ENCODE measurements at places on chromosomes 3 and 15. TPM values are rescaled to one million over a fixed set of nuclear protein-coding genes. Genes with fewer than 3 reads are reported as not detected.

- DNase-seq = no peak
Observed at GRCh38 chr3:127729556-127730056, 56.9 kb downstream of the ABTB1 start.

- no peak for DNase-seq
Observed at GRCh38 chr3:102570511-102570910, 135.7 kb downstream of the ZPLD1 start.

SUCNR1 gene
- total RNA-seq = not detected

GRCh38 chr3:122903171-122903570 lies 108.3 kb downstream of the SLC49A4 start:
- DNase-seq = no peak

GRCh38 chr15:22258398-22259150 lies 178.2 kb downstream of the OR4M2 start:
- DNase-seq = no peak

DNA sequence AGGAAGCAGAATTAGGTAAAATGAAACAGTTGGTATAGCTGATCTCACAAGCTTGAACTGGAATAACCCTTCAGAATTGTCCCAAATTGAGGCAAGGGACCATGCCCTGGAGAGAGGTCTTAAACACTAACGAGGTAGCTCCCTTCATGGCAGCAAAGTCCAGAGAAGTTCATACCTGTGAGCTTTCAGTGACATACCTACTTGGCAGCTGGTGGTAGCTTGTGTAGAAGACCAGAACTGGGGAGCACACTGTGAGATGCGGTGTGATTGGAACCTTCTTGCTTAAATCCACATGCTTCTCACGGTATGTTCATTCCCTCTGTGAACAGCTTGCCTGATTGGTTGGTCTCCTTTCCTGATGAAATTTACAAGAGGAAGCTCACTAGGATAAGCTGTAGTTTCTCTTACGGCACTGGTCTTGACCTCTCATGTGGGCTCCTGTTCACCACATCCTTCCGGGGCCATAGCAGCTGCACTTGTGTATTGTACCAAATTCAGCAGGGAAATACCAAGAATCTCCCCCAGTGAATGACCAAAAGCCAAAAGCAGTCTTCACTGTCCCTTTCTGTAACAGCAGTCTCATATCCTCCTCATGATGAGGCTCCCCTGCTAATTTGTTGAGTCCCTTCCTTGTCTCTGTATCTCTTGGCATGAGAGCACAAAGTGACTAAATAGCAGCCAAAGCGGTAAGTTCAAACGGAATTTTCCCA lies 483.7 kb upstream of the FRG2C start:
- DNase-seq = no peak

TTC21A gene
- 1.8 TPM for total RNA-seq

GRCh38 chr3:25821746-25822573 lies 32.1 kb downstream of the OXSM start:
- no peak for DNase-seq

TUSC7 gene
- total RNA-seq = not detected

GRCh38 chr3:151281671-151282324 lies 3.5 kb upstream of the P2RY14 start:
- DNase-seq = no peak

- DNase-seq = no peak
Observed at GRCh38 chr3:37139567-37140052, 34.8 kb downstream of the LRRFIP2 start.

GRCh38 chr3:157445857-157446256 lies 9.2 kb downstream of the PTX3 start:
- peak; percentile 91 for DNase-seq

LRRC2 gene
- total RNA-seq = under 0.01 TPM

TPRA1 gene
- 38.4 TPM for total RNA-seq

- DNase-seq = peak; percentile 58
Observed at GRCh38 chr3:139418144-139418543, 28.7 kb upstream of the COPB2 start.

All from bronchial epithelial cell (primary cell).